Endothelial cell of umbilical vein (primary cell): ENCODE measurements at places on chromosomes 7 and 10.

- DNase-seq = no peak
- no peaks in the 10 kb centered on the region for H3K36me3 ChIP-seq
- H3K4me3 ChIP-seq = no peak overlapping the region
These were observed 12.4 kb upstream of the PTPN12 start for GRCh38 chr7:77524731-77525130.

- H3K27me3 ChIP-seq = no peaks in the 10 kb centered on the region
- peak overlapping the region; percentile 4 for H3K27ac ChIP-seq
- H3K36me3 ChIP-seq = no peaks in the 10 kb centered on the region
- peaks cover 28% of the 10 kb centered on the region for H3K4me1 ChIP-seq
- H3K4me3 ChIP-seq = no peak overlapping the region
These were observed 76.3 kb downstream of the FOXL3 start for GRCh38 chr7:366161-366803.

DNA sequence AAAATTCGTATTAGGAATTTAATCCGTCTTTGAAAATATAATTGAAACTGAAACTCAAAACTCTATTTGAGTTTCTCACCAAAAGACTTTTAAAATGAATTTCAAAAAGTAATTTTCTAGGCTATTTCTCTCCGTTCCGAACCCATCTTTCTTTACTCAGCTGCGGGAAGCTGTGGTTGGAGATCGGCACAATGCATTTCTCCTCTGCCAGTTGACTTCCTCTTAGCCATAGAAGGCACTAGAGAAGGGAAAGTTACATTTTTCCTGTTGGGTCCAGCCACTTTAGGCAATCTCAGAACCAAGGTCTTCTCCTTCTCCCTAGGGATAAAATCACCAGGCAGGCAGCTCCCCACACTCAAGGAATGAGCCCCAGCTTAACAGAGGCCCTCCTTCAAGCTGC lies 133.6 kb upstream of the COL1A2 start:
- no peak overlapping the region for H3K4me3 ChIP-seq
- no peaks in the 10 kb centered on the region for H3K27me3 ChIP-seq
- H3K4me1 ChIP-seq = no peaks in the 10 kb centered on the region

DNA sequence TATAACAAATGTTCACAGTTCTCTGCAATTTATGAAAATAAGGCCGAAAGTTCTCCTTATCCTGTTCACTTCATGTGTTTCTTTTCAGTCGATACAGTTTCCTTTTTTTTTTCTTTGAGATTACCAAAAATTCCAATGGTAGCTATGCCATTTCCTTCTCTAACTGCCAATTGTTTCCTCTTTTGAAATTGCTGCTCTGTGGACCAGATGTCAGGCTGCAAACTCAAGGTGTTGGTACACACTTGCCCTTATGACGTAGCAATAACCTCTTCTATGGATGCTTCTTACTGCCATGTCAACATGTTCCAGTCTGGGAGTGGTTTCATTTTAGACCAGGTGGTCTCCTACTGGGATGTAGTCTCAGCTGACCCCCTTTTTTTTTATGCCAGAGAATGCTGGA lies 52.9 kb downstream of the CASD1 start:
- no peak overlapping the region for H3K27ac ChIP-seq
- DNase-seq = peak; percentile 60
- no peak overlapping the region for H3K4me3 ChIP-seq

DNA sequence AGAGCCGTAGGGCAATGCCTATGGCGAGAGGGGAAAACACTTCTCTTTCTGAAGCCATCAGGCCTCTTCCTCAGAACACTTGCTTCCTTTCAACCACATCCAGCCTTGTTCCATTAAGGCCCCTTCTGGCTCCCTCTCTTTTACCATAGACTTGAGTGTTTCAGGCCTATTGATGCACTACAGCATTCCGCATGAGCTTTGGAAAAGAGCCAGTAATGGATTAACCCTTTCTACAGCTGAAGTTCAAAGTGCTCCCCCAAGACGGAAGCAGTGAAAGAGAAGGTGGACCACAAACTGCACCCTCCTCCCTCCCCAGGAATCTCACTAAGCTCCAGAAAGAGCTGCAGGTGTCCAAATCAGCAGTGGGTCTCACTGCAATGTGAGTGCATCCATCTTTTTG lies 102.7 kb upstream of the C7orf33 start:
- no peak for DNase-seq
- H3K4me3 ChIP-seq = no peak overlapping the region
- no peak overlapping the region for H3K27ac ChIP-seq
- H3K4me1 ChIP-seq = no peaks in the 10 kb centered on the region

- no peaks in the 10 kb centered on the region for H3K36me3 ChIP-seq
- peaks cover 16% of the 10 kb centered on the region for H3K4me1 ChIP-seq
These were observed 65.2 kb downstream of the GBF1 start for GRCh38 chr10:102310361-102311024.

GRCh38 chr7:101913851-101914250 lies 96.4 kb downstream of the CUX1 start:
- peaks cover 3% of the 10 kb centered on the region for H3K36me3 ChIP-seq
- H3K27me3 ChIP-seq = no peaks in the 10 kb centered on the region
- no peak overlapping the region for H3K4me3 ChIP-seq
- no peak for DNase-seq
- no peak overlapping the region for H3K27ac ChIP-seq
- no peaks in the 10 kb centered on the region for H3K4me1 ChIP-seq

DNA sequence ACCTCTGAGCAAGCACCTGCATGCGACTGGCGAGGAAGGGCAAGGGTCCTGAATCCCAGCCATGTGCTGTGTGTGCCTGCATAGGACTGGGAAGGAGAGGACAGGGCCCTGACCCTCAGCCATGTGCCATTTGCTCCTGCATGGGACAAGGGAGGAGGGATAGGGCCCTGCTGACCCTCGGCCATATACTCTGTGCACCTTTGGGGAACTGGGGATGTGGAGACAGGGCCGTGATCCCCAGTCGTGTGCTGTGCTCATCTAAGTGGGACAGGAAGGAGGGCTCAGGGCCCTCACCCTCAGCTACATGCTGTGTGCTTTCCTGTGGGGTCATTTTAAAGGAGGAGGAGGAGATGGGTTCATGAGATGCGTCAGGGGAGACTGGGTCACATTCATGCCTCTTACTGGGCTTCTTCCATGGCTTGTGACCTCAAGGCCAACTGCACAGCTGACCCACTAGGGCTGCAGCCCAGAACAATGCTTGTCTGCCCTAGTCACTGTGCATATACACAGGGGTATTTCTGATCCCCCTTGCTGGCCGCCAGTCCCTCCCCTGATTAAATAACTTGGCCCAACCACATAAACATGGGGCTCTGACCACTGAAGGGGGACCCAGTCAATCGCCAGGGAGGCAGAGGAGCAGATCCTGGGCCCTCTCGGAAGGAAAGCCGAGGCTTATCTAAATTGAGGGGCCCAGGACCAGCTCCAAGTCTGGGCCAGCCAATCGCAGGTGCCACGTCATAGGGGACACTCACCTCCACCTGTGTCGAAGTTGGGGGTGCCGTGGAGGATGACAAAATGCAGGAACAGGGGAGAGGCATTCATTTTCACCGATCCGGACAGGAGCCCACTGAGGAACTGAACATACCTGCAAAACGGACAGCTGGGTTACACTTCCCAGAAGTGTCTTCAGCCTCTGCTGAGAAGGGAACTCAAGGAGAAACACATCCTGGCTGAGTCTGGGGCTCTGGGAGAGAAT lies 167.3 kb downstream of the TNS3 start:
- H3K36me3 ChIP-seq = no peaks in the 10 kb centered on the region
- H3K4me3 ChIP-seq = no peak overlapping the region
- no peak overlapping the region for H3K27ac ChIP-seq
- no peaks in the 10 kb centered on the region for H3K4me1 ChIP-seq
- H3K27me3 ChIP-seq = no peaks in the 10 kb centered on the region
- DNase-seq = no peak
